ENCODE measurements at places on chromosomes 11 and 22.

DNA sequence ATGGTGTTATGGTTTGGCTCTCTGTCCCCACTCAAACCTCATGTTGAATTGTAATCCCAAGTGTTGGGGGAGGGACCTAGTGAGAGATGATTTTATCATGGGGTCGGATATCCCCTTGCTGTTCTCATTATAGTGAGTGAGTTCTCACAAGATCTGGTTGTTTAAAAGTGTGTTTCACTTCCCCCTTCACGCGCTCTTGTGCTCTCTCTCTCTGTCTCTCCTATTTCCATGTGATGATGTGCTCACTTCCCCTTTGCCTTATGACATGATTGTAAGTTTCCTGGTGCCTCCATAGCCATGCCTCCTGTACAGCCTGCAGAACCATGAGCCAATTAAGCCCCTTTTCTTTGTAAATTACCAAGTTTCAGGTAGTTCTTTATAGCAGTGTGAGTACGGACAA lies 765.1 kb downstream of the KCNA4 start:
- no peak for DNase-seq

DNA sequence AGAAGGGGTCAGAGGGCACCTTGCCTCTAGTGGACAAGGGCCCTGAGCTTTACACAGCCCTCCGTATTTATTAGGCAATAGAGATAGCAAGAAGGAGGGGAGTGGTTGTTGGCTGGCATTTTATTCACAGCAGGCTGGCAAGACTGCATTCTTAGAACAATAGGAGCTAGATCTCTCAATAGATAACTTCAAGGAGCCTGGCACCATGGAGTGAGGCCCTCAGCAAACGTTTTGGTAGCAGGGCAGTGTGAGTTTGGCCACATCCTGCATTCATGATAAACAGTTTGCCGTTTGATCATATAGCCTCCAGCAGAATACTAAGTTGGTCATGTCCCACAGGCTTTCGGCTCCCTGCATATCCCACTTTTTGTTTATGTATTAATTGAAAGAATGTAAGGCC lies 31.6 kb downstream of the OR10A6 start:
- no peak for DNase-seq

GRCh38 chr11:131766637-131767036 lies 396.2 kb downstream of the NTM start:
- DNase-seq: no peak

GRCh38 chr11:5631969-5632635 lies 7.3 kb downstream of the TRIM34 start:
- no peak for DNase-seq
